T-helper 1 cell (primary cell): ENCODE measurements at places on chromosomes 3 and 15.
A peak's percentile ranks its signal among the peaks of the same experiment; 100 is the strongest.

DNA sequence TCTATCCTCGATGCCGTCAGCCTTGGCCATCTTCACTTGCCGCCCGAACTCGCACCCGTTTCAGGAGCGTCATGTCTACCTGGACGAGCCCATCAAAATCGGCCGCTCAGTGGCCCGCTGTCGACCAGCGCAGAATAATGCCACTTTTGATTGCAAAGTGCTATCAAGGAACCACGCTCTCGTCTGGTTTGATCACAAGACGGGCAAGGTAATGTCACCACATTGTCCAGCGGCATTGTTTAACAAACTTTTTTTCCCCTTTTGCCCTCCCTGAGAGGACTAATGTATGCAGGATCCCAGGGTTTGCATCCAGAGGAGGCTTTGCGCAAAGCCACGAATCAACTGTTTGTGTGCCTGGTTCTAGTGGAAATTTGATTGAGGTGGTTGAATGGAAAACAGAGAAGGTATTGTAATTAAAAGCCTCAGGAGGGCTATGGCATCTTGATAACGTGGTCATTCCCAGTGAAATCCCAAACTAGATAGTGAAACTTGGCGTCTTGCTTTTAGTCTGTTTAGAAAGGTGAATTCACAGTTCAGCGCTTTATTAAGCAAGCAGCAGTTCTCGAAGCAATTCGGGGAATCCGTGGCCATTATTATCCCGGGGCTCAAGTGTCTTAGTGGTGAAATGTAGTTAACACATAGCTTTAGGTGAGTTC lies 1.7 kb downstream of the SLMAP start:
- no peak for DNase-seq

DNA sequence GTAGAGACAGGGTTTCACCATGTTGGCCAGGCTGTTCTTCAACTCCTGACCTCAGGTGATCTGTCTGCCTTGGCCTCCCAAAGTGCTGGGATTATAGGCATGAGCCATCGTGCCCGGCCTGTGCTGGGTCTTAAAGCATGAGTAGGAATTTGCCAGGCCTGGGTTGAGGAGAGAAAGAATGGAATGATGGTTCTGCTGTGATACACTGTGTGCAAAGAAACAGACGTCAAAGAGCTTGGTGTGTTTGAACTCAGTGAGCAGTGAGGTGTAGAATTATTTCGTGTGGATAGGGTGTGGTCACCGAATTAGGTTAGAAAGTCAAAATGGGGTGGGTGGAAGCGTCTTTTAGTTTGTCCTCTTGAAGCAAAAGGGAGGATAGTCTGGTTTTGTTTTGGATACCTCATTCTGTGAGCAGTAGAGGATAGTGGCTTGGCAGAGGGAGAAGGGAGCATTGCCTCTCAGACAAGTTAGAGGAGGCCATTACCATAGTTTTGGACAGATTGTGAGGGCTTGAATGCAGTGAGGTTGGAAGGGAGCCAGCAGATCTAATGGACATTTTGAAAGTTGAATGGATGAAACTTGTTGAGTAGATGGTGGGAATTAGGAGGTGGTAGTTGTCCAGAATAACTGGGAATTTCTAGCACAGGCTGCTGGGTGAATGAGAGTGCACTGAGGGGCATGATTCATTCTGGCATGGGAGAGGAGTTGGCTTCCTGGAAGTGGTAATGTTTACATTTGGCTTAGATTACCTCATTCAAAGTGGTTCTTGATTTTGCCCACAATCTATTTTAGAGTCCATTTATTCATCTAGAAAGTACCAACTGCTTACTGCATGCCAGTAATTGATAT lies 27.2 kb downstream of the AKAP13 start:
- DNase-seq, result peak; percentile 7

DNA sequence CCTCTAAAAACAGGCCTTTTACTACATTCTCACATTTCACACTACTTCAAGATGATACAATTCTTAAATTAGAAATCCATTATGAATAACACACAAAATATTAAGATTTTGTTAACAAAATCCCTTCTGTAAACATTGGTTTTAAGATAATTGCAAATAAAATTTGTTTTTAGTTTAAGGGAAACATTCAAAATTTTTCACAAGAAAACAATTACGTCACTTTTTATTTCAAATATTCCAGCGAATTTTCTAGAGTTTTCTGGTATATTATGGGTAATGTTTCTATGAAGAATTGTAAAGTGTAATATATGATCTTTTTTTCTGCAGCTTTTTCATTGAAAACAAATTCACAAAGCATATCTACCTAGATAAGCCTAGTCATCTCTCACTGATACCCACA lies 5.9 kb downstream of the ARPP21 start:
- DNase-seq, result no peak

- DNase-seq, result no peak
Observed at GRCh38 chr15:28012231-28012630, 86.9 kb downstream of the OCA2 start.

DNA sequence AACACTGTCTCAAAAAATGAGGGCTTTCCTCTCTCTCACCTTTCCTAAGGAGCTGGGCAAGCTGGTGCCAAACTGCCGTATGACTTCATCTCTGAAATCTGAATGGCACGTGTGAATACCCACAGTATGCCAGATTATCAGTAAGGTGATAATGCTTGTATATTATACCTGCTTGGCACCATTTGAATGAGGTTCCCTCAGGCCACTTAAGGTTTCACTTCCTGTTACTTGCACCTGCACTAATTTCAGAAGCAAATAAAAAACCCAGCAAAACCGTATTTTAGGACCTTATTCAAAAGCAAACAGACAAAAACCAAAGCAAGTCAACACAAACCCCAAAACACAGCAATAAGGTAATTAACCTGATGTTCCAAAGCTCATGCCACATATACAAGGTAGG lies 19.7 kb downstream of the FOXP1 start:
- no peak for DNase-seq

DNA sequence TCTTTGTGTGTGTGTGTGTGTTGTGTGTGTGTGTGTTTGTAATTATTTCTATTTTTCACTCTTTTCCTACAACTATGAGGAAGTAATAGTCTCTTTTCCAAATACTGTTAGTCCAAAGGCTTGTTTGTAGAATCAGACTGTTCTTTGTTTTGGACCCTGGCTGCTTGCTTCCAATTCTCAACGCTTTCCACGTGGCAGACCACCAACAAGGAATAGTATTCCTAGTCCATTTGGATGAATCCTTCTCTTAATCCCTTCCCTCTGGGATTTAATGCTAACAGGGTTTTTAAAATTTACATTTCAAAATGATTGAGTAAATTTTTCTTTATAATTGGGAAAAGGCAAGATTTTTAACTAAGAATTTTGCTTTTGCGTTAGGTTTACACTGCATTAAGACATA lies 62.7 kb downstream of the ADAMTSL3 start:
- no peak for DNase-seq

DNA sequence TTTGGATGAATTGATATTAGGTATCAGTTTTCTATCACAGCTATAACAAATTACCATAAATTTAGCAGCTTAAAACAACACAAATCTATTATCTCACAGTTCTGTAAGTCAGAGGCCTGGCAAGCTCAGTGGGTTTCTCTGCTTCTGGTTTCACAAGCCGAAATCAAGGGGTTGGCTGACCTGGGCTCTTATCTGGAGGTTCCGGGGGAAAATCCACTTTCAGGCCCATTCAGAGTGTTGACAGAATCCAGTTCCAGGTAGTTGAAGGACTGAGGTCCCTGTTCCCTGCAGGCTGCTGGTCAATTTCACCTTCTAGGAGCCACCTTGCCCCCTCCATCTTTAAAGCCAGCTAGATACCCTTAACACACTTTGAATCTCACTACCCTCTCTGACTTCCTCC lies 11.1 kb upstream of the HHATL start:
- no peak for DNase-seq

DNA sequence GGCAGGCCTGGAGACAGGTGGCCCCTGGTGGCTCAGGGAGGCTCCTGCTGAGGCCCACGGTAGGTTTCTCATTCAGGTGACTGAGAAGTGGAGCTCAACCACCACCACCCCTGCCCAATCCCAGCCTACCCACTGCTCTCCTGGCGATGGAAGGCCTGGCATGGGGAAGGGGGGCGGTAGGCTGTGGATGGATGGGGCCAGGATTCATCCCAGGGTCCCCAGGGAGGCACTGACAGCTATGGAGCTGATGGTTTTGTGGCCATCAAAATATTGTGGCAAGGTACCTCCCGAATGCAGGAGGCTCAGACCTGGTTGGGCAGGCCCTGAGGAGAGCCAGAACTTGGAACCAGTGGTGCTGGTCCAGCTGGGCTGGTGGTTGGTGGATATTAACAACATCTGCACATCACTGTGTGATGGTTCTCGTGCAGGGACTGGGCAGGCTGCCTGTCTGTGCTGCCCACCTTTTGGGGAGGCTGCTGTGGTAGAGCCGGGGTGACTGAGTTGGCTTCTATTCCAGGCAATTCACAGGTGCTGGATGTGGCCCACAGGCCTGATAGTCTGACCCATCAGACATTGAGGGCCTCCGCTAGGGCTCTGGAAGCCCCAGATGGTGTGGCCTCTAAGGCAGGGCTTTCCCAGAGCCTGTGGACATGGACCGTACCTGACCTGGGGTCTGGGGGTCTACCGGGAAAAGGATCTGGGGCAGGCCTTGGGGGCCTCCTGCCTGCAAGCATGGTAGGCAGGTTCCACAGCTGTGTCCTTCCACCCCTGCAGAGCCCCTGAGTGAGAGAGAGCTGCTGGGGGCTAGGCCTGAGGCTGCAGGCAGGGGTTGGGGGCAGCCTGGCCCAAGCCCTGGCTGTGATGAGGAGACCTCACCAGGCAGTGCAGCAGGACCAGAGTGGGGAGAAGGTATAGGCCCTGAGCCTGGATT lies 3.4 kb downstream of the ZBTB47 start:
- DNase-seq, result no peak

GRCh38 chr15:58616171-58616570 lies 133.3 kb downstream of the ADAM10 start:
- DNase-seq, result no peak

DNA sequence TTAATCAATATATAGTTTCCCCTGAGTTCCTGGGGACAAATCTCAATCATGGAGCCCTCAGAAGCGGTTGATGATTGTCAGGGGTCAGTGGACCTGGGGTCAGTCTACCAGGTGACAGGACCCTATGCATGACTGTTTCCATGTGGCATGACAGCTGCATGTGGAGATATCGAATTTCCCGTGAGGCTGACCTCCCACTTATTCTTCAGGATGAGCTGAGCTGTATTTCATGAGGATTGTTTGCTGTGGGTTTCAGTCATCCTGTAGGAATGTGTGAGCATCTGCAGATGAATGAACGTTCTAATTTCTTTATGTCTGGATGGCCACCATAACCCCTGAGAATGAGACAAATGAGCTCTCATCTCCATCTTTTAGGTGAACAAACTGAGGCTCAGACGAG lies 93.0 kb upstream of the HES1 start:
- no peak for DNase-seq

- peak; percentile 62 for DNase-seq
Observed at GRCh38 chr15:56464893-56465520, at the start of gene MNS1. MNS1 (minus strand) TSS chr15:56465137; CDS start chr15:56464972, 165 bp downstream.

GRCh38 chr15:29440541-29440940 lies 170.9 kb upstream of the NSMCE3 start:
- DNase-seq, result no peak

- DNase-seq, result peak; percentile 72
Observed at GRCh38 chr3:170178651-170179050, 2.9 kb downstream of the PHC3 start.

- DNase-seq, result no peak
Observed at GRCh38 chr3:73743551-73743950, 118.8 kb upstream of the PDZRN3 start.

DNA sequence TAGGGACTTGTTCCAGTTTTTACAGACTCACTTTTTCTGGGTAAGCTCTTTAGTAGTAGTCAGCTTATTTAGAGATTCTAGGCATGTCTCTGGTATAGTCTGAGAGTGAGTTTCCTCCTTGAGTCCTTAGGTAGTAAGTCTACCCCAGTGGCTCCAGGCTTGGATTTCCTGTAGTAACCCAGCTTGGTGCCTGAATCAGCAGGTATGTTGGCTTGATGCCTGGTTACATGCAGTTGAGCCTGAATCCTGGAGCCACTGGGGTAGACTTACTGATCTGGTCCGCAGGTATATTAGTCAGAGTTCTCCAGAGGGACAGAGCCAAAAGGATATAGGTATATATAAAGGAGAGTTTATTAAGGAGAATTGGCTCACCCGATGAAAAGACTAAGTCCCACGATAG lies 85.8 kb upstream of the RBMS3 start:
- DNase-seq, result no peak

- no peak for DNase-seq
Observed at GRCh38 chr3:115074502-115074901, 72.6 kb downstream of the ZBTB20 start.

DNA sequence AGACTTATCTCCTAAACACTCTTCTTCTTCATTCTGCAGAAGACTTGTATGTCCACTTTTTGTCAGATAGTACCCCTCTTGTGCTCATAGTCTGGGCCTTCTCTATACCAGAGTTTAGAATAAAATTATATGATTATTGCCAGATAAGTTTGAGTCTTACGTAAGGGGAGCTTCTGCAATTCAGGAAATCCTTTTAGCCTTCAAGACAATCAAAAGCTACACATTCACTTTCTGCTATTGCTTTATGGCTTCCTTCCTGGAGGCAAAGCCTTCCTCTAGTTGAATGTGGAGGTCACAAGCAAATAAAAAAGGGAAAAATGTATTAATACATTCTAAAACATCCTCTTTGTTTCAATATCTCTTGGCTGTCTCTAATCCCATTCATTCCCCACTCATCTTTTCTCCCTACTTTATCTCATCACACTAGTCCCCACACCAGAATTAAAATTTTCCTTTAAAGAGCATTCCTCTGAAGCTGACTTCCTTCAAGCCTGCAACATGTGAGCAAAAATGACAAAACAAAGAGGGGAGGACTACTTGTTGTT lies 186.8 kb downstream of the CPNE4 start:
- DNase-seq, result no peak

- no peak for DNase-seq
Observed at GRCh38 chr3:79341961-79342360, 425.8 kb downstream of the ROBO1 start.

GRCh38 chr3:30644615-30645014 lies 38.2 kb downstream of the TGFBR2 start:
- peak; percentile 50 for DNase-seq
